Naive thymus-derived CD4-positive, alpha-beta T cell (primary cell): ENCODE measurements at places on chromosomes 13 and 19. TPM values are rescaled to one million over a fixed set of nuclear protein-coding genes. Genes with fewer than 3 reads are reported as not detected.

DNA sequence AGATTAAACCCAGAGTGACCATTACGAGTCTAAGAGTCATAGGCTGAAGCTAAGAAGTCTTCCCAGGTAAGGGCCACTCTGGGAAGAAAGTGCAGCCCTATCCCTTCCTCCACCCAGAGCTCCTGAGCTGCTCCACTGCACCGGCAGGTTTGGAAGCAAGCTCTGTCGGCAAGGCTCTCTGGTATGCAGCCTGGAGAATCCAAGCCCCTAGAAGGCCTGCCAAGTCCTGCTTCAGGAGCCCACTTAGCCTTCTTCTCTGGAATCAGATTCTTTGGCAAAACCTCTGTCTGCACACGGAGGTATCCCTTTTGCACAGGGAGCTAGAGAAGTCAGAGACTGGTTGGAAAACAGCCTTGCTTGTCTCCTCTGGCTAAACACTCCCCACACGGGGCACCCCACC lies 58.5 kb downstream of the CEBPG start:
- DNase-seq, result no peak

DNA sequence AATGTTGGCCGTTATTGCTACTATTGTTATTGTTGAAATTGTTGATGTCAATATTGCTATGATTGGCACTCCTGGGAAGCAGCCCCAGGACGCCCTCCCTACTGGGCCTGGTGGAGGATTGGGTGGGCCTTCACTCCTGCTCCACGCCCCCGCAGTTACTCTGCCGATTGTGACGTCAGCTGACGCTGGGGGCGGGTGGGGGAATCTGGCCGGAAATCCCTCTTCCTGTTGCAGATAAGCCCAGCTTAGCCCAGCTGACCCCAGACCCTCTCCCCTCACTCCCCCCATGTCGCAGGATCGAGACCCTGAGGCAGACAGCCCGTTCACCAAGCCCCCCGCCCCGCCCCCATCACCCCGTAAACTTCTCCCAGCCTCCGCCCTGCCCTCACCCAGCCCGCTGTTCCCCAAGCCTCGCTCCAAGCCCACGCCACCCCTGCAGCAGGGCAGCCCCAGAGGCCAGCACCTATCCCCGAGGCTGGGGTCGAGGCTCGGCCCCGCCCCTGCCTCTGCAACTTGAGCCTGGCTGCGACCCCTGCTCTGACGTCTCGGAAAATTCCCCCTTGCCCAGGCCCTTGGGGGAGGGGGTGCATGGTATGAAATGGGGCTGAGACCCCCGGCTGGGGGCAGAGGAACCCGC lies at the start of gene ETV2:
TSS of gene ETV2 (plus strand) at position 231 of the 637 bp plus-strand sequence. CDS start 716 bp downstream, outside the sequence.
- DNase-seq, result no peak

GRCh38 chr13:75512253-75512652 lies 25.4 kb downstream of the COMMD6 start:
- DNase-seq, result no peak

- DNase-seq, result no peak
Observed at GRCh38 chr19:54100561-54100960, at the start of gene OSCAR. TSS of gene OSCAR (minus strand) at chr19:54100803. CDS start at chr19:54100792, 11 bp downstream.

DNA sequence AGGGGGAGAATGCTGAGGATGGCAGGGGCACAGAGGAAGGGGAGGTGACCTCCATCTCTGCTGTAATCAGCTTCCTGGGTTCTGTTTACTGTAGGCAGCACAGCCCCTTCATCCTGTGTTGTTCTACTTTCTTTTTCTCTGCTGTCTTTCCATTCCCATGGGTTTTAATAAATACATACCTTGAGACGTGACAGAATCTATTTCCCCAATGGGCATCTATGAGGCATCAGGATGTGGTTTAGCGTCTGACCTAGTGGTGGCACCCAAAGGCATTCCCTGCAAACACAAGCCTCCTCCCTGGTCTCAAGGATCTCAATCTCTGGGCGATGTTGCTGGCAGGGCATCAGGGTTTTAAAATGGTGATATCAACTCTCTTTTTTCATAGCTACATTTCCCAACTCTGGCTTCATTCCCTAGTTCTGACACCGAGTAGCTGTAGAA lies 60.8 kb downstream of the ALOX5AP start:
- no peak for DNase-seq

DNA sequence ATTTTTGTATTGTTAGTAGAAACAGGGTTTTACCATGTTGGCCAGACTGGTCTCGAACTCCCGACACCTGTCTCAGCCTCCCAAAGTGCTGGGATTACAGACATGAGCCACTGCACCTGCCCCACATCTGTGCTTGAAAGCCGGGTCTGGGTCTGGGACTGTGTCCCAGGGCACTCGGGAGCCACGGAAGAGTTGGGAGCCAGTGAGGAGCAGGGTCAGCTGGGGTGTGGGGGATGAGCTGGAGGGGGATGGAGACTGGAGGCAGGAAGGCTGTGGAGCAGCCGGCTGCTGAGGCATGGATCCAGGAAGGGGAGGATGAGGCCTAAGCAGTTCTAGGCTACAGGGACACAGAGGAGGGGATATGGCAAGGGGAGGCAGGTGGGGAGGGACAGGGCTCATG lies 10.7 kb upstream of the SPACA4 start:
- no peak for DNase-seq

DNA sequence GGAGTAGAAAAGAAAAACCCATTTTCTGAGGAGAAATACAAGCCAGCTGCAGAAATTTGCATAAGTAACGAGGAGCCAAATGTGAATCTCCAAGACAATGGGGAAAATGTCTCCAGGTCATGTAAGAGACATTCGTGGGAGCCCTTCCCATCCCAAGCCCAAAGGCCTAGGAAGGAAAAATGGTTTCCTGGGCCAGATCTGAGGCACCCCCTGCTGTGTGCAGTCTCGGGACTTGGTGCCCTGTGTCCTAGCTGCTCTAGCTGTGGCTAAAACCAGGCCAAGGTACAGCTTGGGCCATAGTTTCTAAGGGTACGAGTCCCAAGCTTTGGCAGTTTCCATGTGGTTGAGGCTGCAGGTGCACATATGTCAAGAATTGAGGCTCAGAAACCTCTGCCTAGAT lies 444.9 kb downstream of the PCDH20 start:
- DNase-seq, result no peak

GRCh38 chr13:45016792-45017425 lies 27.6 kb downstream of the GPALPP1 start:
- DNase-seq, result no peak

- no peak for DNase-seq
Observed at GRCh38 chr13:61286148-61286745, 129.4 kb downstream of the PCDH20 start.

DNA sequence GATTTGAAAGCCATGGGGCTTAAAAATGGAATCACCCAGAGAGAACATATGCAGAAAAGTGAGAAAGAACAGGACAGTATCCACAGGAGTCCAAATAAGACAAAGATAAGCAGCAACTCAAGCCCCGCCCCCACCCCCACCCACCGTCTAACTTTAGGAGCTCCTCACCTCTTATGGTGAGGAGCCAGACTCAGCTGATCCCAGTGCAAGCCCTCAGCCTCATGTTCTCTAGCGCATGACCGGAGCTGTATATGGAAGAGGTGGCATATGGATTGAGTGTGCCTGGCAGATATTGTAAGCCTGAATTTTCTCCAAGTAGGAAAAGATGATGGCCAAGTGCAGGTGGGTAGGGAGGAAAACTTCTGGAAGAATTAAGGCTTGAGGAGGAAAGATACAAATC lies 36.4 kb upstream of the DCT start:
- DNase-seq, result no peak

GRCh38 chr13:71285700-71286099 lies 581.3 kb downstream of the DACH1 start:
- peak; percentile 10 for DNase-seq

DNA sequence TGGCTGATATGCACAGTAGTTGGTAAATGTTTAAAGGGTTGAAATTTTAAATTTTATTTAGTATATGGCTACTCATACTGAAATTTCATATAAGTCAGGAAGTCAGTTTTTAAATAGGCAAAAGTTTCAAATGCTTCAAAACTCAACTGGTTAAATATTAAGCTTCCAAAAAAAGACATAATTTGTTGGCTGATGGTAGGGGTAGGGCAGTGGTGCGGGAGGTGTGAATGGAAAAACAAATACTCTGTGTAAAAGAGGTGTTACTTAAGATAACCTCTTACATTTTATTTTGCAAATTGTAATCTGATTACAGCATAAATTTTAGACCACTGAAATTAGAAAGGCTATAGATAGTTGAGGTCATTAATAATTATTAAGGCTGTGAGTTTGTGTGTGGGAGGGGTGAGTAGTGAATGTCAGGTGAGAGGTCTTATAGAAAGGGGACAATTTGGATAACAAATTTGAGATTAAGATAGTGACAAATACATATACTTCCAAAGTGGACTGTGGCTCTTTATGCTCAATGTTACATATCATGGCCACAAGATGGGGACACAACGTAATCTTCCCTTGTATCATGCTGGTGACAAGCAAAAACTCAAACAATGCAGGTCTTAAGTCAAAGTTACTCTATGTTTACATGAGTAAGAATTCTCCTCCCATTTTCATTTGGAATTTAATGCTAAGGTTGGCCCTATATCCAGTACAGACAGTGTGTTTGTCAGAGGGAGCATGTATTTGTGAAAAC lies 36.6 kb upstream of the OXGR1 start:
- DNase-seq, result no peak

GRCh38 chr13:25217023-25217885 lies 45.2 kb upstream of the AMER2 start:
- DNase-seq, result no peak

- DNase-seq, result no peak
Observed at GRCh38 chr13:55999709-56000108, 1141.0 kb upstream of the PRR20A start.

GRCh38 chr13:107860284-107860683 lies 355.1 kb downstream of the LIG4 start:
- DNase-seq, result no peak

PCCA gene
- total RNA-seq, result 14.2 TPM

SYT3 gene
- not detected for total RNA-seq

TUBB4A gene
- 2.3 TPM for total RNA-seq

ZNF491 gene
- 1.9 TPM for total RNA-seq

VSTM2B gene
- total RNA-seq, result 0.24 TPM

GIPR gene
- 7.4 TPM for total RNA-seq
